ENCODE measurements at places on chromosomes 7 and 10. TPM values are rescaled to one million over a fixed set of nuclear protein-coding genes. Genes with fewer than 3 reads are reported as not detected.

DNA sequence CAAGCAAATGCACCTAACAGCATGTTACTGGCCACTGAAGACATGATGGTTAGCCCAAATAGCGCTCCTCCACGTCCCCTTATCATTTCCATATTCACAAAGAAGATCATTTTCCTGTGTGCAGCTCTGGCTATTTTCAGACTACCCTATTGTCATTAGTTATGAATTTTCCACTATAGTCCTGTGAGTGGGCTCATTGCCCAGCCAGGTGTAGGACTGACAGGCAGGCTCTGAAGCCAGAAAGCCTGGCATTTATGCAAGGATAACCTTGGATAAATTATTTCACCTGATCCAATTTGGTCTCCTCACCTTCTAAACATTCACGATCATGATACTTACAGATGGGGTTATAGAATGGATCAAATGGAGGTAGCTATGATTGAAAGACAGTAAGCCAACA lies 104.6 kb downstream of the C10orf90 start:
- no peaks in the 10 kb centered on the region for H3K36me3 ChIP-seq
- H3K4me3 ChIP-seq: no peak overlapping the region
- H3K4me1 ChIP-seq: no peaks in the 10 kb centered on the region

- no peak overlapping the region for H3K4me3 ChIP-seq
- H3K27ac ChIP-seq: no peak overlapping the region
- no peaks in the 10 kb centered on the region for H3K27me3 ChIP-seq
- no peaks in the 10 kb centered on the region for H3K36me3 ChIP-seq
- H3K4me1 ChIP-seq: no peaks in the 10 kb centered on the region
- no peak for DNase-seq
Measured at GRCh38 chr10:112875476-112876267, 74.4 kb upstream of the TCF7L2 start.

- no peak overlapping the region for H3K27ac ChIP-seq
- H3K27me3 ChIP-seq: no peaks in the 10 kb centered on the region
- H3K4me3 ChIP-seq: no peak overlapping the region
- no peaks in the 10 kb centered on the region for H3K36me3 ChIP-seq
Measured at GRCh38 chr7:51543801-51544553, 227.4 kb upstream of the COBL start.

DNA sequence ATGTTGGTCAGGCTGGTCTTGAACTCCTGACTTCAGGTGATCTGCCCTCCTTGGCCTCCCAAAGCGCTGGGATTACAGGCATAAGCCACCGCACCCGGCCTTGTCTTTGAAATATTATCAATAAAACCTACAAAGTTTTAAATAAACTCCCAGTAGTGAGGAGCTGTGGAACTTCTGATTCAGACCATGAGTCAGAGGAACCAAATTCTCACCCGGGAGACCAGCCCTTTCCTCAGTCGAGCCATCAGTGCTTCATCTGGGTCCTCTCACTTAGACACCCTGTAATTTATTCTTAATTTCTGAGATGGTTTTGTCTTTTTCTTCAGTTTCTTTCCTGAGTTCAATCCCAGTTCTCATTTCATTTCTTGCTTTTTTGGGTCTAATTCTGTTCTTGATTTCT lies 68.6 kb downstream of the DYNC2I1 start:
- H3K27ac ChIP-seq: no peak overlapping the region
- no peak overlapping the region for H3K4me3 ChIP-seq
- H3K4me1 ChIP-seq: no peaks in the 10 kb centered on the region
- H3K27me3 ChIP-seq: no peaks in the 10 kb centered on the region
- no peak for DNase-seq
- H3K36me3 ChIP-seq: peaks cover 56% of the 10 kb centered on the region

- no peaks in the 10 kb centered on the region for H3K36me3 ChIP-seq
- H3K27ac ChIP-seq: no peak overlapping the region
- H3K4me1 ChIP-seq: no peaks in the 10 kb centered on the region
- no peak overlapping the region for H3K4me3 ChIP-seq
- DNase-seq: no peak
Measured at GRCh38 chr10:14601872-14602725, 172.6 kb downstream of the FAM107B start.

DNA sequence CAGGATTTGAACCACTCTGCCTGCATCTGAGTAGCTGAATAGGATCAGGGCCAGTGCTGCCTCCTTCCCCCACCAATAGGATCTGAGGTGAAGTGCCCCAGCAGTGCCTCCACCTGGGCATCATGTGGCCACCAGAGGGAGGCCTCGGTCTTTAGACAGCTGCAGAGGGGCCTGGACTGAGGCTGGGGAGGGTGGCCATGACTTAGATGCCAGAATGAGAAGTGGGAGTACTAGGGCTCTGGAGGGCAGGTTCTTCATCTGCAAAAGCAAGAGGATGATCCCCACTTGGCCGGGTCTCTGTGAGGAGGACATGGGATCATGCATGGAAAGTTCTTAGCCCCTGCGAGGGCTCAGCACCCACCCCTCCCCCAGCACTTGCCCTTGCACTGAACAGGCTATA lies 56.9 kb downstream of the NEUROG3 start:
- no peaks in the 10 kb centered on the region for H3K4me1 ChIP-seq
- no peaks in the 10 kb centered on the region for H3K36me3 ChIP-seq
- no peaks in the 10 kb centered on the region for H3K27me3 ChIP-seq
- H3K27ac ChIP-seq: no peak overlapping the region

GRCh38 chr7:37050801-37051200 lies 326.5 kb upstream of the AOAH start:
- H3K36me3 ChIP-seq: no peaks in the 10 kb centered on the region
- no peaks in the 10 kb centered on the region for H3K27me3 ChIP-seq
- H3K4me1 ChIP-seq: no peaks in the 10 kb centered on the region
- no peak overlapping the region for H3K27ac ChIP-seq
- no peak overlapping the region for H3K4me3 ChIP-seq
- DNase-seq: no peak

- H3K27ac ChIP-seq: no peak overlapping the region
- H3K4me1 ChIP-seq: peaks cover 12% of the 10 kb centered on the region
- H3K36me3 ChIP-seq: no peaks in the 10 kb centered on the region
- no peak for DNase-seq
- H3K27me3 ChIP-seq: no peaks in the 10 kb centered on the region
Measured at GRCh38 chr10:50540826-50541122, 83.0 kb downstream of the SGMS1 start.

- no peaks in the 10 kb centered on the region for H3K36me3 ChIP-seq
- H3K27ac ChIP-seq: no peak overlapping the region
- H3K4me1 ChIP-seq: peaks cover 19% of the 10 kb centered on the region
- no peaks in the 10 kb centered on the region for H3K27me3 ChIP-seq
- no peak for DNase-seq
Measured at GRCh38 chr7:127776776-127777386, 124.9 kb downstream of the SND1 start.

DNA sequence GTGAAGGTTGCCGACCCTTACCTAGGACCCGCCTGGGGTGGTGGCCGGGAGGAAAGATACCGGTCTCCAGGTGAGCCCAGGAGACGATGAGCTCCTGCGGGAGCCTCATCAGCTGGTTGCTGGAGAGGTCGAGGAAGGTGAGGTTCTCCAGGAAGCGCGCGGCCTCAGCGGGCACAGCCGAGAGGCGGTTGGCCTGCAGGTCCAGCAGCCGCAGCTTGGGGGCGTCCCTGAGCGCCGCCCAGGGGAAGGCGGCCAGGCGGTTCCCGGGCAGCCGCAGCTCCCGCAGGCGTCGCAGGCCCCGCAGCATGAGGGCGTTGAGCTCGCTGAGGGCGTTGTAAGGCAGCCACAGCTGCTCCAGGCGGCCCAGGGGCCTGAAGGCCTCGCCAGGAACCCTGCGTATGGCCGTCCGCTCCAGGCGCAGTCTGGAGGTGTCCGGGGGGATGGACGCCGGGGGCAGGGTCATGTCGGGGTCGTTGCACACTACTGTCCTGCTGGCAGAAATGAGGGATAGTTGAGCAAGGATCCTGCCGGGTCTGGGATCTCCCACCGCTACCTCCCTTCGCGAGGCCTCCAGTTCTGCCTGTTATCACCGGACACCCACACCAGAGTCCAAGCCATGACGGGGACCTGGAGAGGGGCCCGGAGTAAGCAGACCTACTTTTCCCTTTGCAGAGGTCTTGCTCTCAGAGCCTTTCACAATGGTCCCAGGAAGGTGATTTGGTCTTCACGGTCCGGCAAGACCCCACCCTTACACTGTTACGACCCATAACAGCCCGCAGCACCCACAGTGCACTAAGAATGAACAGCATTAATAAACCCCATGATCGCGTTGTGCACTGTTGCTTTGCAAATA lies 3.9 kb downstream of the LRIT1 start:
- no peak overlapping the region for H3K4me3 ChIP-seq
- H3K27ac ChIP-seq: no peak overlapping the region
- H3K27me3 ChIP-seq: no peaks in the 10 kb centered on the region
- no peaks in the 10 kb centered on the region for H3K36me3 ChIP-seq
- no peaks in the 10 kb centered on the region for H3K4me1 ChIP-seq

GRCh38 chr7:46432708-46433107 lies 511.6 kb upstream of the IGFBP3 start:
- H3K36me3 ChIP-seq: no peaks in the 10 kb centered on the region
- H3K4me3 ChIP-seq: no peak overlapping the region
- no peak for DNase-seq
- no peak overlapping the region for H3K27ac ChIP-seq
- no peaks in the 10 kb centered on the region for H3K27me3 ChIP-seq

GRCh38 chr7:139744768-139745677 lies 32.8 kb downstream of the HIPK2 start:
- H3K4me1 ChIP-seq: peaks cover 27% of the 10 kb centered on the region
- no peak for DNase-seq
- no peaks in the 10 kb centered on the region for H3K36me3 ChIP-seq
- H3K4me3 ChIP-seq: no peak overlapping the region
- no peaks in the 10 kb centered on the region for H3K27me3 ChIP-seq

GRCh38 chr7:29605671-29606070 lies 42.0 kb downstream of the PRR15 start:
- no peaks in the 10 kb centered on the region for H3K4me1 ChIP-seq
- no peak overlapping the region for H3K4me3 ChIP-seq
- DNase-seq: no peak
- no peaks in the 10 kb centered on the region for H3K27me3 ChIP-seq
- H3K27ac ChIP-seq: no peak overlapping the region

DNA sequence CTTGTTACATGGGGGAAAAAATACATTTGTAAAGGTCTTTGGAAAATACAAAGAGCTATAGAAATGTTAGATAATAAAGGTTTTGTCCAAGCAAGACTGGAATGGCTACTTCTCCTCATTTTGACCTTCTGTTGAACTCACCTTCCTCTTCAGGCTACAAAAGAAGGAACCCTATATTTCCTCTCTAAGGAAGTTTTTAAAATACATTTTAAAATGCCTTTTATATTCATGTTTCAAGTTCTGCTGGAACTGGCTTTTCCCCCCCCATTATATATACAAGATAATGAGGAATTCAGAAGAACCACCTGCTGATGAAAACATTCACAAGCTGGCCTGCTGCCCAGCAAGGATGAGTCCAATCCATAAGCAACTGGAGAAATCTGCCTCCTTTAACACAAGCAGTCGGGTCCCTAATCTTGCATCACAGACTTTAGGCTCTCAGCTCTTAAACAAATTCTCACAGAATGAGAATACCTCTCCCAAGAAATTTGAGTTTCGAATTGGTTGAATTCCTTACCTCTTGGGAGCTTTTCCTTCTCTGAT lies 44.6 kb downstream of the MTERF1 start:
- no peak overlapping the region for H3K27ac ChIP-seq
- no peak for DNase-seq
- no peak overlapping the region for H3K4me3 ChIP-seq
- no peaks in the 10 kb centered on the region for H3K4me1 ChIP-seq
- H3K36me3 ChIP-seq: no peaks in the 10 kb centered on the region

- no peaks in the 10 kb centered on the region for H3K36me3 ChIP-seq
- H3K27ac ChIP-seq: no peak overlapping the region
- H3K27me3 ChIP-seq: no peaks in the 10 kb centered on the region
- H3K4me3 ChIP-seq: no peak overlapping the region
- no peak for DNase-seq
Measured at GRCh38 chr7:11336432-11336831, 362.8 kb downstream of the PHF14 start.

GRCh38 chr10:44030738-44031137 lies 354.2 kb downstream of the CXCL12 start:
- H3K4me3 ChIP-seq: no peak overlapping the region
- no peaks in the 10 kb centered on the region for H3K36me3 ChIP-seq
- DNase-seq: no peak
- H3K27me3 ChIP-seq: no peaks in the 10 kb centered on the region
- H3K27ac ChIP-seq: no peak overlapping the region

DNA sequence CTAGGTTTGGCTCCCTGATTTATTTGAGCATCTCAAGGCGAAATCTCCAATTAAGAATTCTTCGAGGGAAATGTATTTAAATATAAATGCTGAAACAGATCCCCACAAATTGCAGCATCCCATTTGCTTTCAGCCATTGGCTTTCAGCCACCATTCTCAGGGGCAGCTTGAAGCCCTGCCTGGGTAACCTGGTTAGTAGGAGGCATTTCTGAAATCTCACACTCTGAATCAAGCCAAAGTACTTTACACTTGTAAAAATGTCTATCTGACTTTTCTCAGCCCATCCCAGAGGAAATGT lies 49.1 kb downstream of the GCC1 start:
- no peak for DNase-seq
- H3K27ac ChIP-seq: no peak overlapping the region
- H3K27me3 ChIP-seq: no peaks in the 10 kb centered on the region

- H3K4me1 ChIP-seq: no peaks in the 10 kb centered on the region
- H3K4me3 ChIP-seq: no peak overlapping the region
- H3K36me3 ChIP-seq: no peaks in the 10 kb centered on the region
- no peak overlapping the region for H3K27ac ChIP-seq
- no peak for DNase-seq
Measured at GRCh38 chr10:115965376-115965775, 307.6 kb downstream of the GFRA1 start.

DNA sequence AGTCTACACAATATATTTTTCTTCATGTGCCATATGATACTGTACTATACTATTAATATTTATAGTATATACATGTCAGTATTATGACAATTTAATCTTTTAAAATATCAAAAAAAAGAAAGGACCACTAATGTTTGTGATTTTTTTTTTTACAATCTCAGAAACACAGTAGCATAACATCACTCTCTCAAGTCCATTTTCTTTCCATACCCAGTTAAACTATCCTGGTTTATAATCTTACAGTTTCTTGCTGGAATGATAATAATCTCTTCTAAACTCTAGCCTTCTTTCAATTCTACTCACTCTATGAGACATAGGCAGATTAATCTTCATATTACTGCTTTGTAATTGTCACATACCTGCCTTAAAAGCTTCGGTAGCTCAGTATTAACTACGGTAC lies 8.9 kb upstream of the PHYHIPL start:
- no peaks in the 10 kb centered on the region for H3K4me1 ChIP-seq
- H3K27me3 ChIP-seq: no peaks in the 10 kb centered on the region
- no peaks in the 10 kb centered on the region for H3K36me3 ChIP-seq

FEZF1 gene
- not detected for total RNA-seq

ZC3HAV1L gene
- total RNA-seq: 46.6 TPM

GPR26 gene
- not detected for total RNA-seq

MUC3A gene
- 0.21 TPM for total RNA-seq

LIPK gene
- not detected for total RNA-seq

PSMC2 gene
- total RNA-seq: 144 TPM
